HS-27A (cell line): ENCODE measurements at places on chromosomes 11 and 22.

DNA sequence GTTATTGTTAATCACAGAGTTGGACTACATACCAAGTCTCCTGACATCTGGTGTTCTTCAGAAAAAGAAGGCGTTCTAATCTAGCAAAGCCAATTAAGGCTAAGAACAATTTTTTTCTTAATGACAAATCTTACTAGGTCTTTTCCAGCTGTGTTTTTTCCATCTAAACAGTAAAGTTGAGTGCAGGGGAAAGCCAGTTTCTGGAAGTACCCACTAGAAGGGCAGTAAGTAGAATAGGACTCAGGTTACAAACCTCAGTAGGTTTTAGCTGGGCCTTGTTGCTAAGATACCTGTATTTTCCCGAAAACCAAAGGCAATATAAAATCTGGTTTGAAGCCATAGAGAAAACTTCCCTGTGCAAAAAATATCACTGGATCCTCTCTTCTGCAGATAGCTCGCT, 351.9 kb downstream of the ETS1 start:
- DNase-seq: no peak

DNA sequence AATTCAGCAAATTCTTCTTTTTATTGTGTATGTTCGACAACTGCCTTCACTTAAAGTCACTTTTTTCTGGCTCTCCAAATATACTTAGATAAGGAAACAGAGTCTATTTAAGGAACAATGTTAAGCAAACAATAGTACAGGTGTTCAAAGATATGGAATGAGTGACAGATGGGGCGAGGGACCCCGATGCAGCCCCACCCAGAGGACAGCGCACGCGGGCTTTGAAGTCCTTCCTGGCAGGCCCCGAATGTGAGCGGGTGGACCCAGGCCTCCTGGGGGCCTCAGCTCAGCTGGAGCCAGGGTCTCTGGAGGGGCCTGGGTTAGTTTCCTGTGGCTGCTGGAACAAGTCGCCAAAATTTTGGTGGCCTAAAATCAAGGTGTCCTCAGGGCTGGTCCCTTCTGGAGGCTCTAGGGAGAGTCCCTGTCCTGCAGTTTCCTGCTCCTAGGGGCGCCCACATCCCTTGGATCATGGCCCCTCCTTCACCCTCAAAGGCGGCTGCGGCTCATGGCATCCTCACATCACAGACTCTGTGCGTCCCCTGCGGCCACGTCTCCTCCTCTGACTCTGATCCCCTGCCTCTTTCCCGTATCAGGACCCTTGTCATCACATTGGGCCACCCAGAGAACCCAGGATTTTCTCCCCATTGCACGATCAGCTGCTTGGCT, 40.6 kb upstream of the KCNQ1OT1 start:
- no peak for DNase-seq

DNA sequence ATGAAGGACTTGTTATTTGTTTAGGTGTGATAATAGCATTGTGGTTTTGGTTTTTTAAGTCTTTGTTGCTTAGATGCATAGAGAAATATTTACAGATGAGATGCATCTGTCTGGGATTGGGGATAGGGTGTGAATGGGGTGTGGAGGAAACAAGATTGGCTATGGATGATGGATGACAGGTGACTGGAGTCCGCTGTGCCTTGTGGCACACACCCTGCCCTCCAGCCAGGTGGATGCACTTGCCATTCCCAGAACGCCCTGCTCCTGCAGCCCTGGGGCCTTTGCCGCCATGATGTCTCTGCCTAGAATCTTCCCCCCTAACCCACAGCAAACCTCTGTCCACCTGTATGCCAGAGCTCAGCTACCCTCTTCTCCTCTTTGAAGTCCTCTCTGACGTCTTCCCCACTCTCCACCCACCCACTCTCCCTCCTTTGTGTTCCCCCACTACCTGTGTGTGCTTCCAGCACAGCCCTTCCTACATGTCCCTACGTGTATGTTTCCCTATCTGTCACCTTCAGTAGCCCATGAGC, 54.7 kb downstream of the WNT11 start:
- DNase-seq: no peak

- DNase-seq: no peak
These were observed 7.2 kb downstream of the APLP2 start for GRCh38 chr11:130076778-130077481.

DNA sequence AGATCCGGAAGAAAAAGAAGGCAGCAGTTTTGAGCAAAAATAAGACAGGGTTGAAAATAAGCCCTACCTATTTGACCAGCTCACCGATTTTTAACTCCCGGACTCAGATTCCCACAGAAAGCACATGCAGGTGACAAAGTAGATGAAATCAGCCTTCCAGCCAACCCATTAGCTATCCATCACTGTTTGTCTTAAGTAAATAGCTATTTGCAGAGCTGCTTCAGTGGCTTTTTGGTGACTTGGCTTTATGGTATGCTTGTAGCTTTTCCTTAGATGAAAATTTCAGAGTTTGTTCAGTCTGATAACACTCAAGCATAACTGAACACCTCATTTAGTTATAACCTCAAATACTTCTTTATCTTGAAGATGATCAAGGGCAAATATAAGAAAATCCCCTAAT, 192.6 kb downstream of the HIPK3 start:
- DNase-seq: no peak

GRCh38 chr22:25419247-25420113, 145.0 kb upstream of the GRK3 start:
- DNase-seq: no peak

GRCh38 chr11:62539238-62539925, 7.2 kb downstream of the AHNAK start:
- DNase-seq: no peak

- no peak for DNase-seq
These were observed 1.3 kb upstream of the ZDHHC8 start for GRCh38 chr22:20130319-20130718.

- DNase-seq: no peak
These were observed 62.1 kb downstream of the ADAMTS15 start for GRCh38 chr11:130510407-130511006.

DNA sequence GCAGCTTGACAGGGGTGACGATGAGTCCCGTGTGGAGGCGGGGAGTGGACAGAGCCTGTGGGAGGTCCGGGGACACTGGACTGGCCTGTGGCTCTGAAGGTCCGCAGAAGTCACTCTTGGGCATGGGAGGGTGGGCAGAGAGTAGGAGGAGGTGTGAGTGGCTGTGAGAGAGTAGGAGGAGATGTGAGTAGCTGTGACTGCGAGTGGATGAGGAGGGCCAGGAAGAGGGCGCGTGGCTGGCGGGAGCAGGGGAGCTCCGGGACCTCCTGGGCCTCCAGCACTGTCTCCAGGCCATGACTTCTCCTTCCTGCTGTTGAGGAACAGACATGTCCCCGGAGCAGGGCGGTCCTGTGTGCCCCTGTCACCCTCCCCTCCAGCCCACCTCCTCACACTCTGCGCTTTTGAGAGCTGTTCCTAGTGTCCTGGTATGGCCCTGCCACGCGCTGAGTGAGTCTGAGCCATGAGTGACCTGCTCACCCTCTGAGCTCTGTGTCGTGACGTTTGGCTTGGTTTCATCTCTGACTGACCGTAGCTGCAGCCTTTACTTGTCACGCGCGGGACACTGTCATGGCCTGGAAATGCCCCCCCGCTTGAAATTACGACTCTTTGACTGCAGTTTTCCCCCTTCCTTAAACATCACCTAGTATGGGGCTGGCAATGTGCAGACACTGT, 391.5 kb downstream of the TBC1D22A start:
- DNase-seq: no peak

DNA sequence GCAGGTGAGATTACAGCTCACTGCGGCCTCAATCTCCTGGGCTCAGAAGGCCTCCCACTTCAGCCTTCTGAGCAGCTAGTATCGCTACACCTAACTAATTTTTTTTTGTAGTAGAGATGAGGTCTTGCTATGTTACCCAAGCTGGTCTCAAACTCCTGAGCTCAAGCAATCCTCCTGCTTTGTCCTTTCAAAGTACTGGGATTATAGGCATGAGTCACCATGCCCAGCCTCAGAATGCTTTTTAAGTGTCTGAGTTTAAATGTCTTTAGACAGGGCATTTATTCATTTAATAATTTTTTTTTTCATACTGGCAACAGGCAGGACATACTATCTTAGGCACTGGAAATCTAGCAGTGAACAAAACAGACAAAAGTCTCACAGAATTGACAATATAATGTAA, 27.7 kb downstream of the LRP4 start:
- DNase-seq: no peak

DNA sequence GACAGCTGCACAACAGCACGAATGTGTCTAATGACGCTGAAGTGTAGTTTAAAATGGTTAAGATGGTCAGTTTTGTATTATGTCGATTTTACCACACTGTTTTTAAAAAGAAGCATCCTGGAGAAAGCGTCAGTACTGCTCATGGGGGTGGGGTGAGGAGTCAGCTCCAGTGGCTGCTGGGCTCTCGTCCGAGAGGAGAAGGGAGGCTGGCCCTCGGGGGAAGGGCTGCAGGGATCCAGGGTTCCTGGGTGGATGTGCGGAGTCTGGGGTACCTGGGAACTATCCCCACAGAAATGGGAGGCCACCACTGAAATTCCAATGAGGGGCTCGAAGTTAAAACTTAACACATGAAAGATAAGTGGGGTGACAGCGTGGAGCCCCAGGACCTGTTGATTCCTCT, 11.9 kb downstream of the C11orf21 start:
- no peak for DNase-seq

GRCh38 chr22:33240888-33241475, 182.8 kb upstream of the SYN3 start:
- DNase-seq: no peak

- DNase-seq: no peak
These were observed at the start of gene OR8K3 for GRCh38 chr11:56314844-56315243. Gene OR8K3, plus strand, starts transcription at chr11:56315144. Its CDS starts 3,163 bp downstream, at chr11:56318307.

GRCh38 chr22:31585161-31585859, 76.7 kb downstream of the PISD start:
- no peak for DNase-seq

DNA sequence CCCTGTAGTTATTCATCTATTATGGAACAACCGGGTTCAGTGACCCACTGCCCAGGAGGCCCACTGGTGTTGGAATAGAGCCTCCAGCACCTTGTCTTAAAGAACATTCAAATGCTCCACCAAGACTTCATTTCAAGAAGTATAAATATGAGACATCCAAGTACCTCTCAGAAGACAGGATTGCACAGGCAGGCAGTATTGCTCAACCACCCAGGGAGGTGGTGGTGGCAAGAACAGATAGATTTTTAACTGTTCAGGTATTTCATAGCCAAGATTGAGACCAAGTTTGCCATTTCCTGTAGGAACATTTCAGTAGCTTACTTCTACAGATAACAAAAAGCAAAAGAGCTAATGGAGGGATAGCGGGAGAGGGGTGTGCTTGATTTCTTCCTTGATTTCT, 78.7 kb downstream of the COMMD9 start:
- no peak for DNase-seq

DNA sequence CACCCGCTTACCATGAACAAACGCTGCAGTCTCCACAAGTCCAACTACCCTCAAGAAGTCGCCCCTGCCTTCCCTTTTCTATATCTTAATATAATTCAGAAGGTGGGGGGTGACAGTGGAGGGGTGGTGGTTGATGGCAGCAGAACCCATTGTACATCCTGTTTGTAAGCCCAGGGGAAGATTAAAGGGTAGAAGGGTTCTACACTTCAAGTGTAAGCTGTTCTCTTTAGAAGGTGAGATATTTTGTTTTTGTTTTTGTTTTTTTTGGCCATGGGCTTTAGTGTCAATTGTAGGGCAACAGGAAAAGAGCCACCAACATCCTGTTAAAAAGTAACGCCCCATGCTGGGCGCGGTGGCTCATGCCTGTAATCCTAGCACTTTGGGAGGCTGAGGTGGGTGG, 34.9 kb upstream of the RRAS2 start:
- DNase-seq: no peak

- no peak for DNase-seq
These were observed 18.1 kb upstream of the RELT start for GRCh38 chr11:73358071-73358470.

- DNase-seq: no peak
These were observed 5.4 kb downstream of the CRY2 start for GRCh38 chr11:45852712-45853101.

- no peak for DNase-seq
These were observed 2.5 kb downstream of the FCHSD2 start for GRCh38 chr11:73139476-73140198.

DNA sequence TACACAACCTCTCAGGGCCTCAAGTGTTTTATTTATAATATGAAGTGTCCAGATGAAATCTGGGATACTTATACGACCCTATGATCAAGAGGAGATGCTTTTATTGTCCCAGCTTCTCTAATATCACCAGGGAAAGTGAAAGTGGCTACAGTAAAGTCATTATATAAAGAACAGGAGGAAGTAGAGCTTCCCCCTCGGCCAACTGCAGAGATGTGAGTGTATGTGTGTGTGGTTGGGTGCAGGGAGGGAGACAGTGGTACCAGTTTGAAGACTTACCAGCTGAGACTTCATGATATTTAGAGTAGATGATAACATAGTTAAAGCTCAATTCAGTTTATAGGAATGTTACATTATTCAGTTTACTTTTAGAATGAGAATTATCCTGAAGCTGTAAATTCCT, 373.6 kb upstream of the DDI1 start:
- DNase-seq: no peak

GRCh38 chr11:294780-295179, 4.5 kb downstream of the IFITM5 start:
- DNase-seq: no peak
